ENCODE measurements at places on chromosomes 7 and 10. TPM values are rescaled to one million over a fixed set of nuclear protein-coding genes. Genes with fewer than 3 reads are reported as not detected.

DNA sequence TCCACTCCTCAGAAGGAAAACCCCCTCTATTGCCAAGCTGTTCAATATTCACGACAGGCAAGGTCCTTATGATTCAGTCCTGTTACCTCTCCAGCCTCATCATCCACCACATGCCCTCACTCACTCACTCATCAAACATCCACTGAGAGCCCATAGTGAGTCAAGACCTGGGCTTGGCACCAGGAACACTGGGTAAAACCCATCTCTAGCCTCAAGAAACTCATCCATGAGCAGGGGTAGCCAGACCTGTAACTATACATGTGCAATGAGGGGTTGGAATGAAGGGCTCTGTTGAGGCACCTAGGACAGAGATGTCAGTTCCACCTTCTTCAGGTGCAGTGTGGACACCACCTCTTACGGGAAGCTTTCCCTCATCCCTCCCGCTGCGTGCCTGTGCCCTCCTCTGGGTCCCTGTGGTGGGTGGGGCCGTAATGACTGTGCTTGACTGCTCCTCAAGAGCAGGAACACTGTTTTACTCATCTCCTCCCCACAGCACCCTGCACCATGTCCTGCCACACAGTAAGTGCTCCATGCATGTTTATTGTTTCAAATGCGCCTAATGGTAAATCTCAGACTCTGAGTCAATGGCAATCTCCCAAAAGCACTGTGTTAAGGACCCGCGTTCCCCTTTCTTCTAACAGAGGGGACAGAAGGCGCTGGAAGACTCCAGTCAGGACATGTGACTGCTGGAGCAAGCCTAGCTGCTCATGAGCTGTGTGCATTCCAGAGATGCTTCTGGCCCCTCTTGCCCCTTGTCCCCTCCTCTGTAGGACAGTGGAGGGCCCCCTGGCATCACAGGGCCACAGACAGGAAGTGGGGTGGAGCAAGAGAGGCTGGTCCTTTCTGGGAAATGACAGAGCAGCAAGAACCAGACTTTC, 95.4 kb downstream of the HIPK2 start:
- DNase-seq = peak; percentile 64

DNA sequence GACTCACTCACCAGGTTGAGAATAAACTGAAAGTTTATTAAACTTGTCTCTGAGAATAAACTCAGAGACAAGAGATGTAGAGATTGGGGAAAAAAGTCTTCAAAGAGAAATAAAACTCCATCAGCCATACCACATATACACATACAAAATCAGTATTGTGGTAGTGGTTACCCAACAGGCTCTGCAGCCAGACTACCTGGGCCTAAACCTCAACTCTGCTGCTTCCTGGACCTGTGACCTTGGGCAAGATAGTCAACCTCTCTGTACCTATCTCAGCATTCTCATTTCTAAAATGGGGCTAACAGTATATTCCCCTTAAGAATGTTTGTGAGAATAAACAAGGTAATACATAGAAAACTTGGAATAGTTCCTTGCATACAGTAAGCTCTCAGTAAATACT, 15.3 kb downstream of the TPK1 start:
- no peak for DNase-seq

GRCh38 chr10:112176543-112176942, 7.0 kb downstream of the GPAM start:
- no peak for DNase-seq

GRCh38 chr7:98745722-98746318, 124.0 kb downstream of the TMEM130 start:
- peak; percentile 87 for DNase-seq

- DNase-seq = no peak
These were observed 3.5 kb downstream of the PDLIM1 start for GRCh38 chr10:95287281-95287680.

GRCh38 chr7:129780257-129780973, 168.9 kb downstream of the NRF1 start:
- DNase-seq = peak; percentile 47

DNA sequence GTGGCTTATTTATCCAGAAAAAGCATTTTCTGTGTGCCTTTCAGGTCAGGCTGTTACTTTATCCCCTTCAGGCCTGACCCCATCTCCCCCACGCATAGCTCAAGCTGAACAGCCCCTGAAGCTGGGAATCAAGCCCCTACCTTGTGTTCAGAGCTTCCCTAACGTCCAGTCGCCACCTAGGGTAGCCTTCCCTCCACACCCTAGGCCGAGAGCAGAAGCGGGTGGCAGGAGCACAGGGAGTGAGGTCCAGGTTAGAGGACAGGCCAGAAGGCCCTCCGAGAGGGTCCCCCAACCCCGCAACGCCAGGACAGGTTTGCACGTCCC, 479 bp upstream of the SEMA4G start:
- DNase-seq = no peak

GRCh38 chr7:17021205-17021604, 139.4 kb upstream of the AGR3 start:
- no peak for DNase-seq

GRCh38 chr10:88934900-88935672, 17.5 kb downstream of the ACTA2 start:
- DNase-seq = peak; percentile 85

DNA sequence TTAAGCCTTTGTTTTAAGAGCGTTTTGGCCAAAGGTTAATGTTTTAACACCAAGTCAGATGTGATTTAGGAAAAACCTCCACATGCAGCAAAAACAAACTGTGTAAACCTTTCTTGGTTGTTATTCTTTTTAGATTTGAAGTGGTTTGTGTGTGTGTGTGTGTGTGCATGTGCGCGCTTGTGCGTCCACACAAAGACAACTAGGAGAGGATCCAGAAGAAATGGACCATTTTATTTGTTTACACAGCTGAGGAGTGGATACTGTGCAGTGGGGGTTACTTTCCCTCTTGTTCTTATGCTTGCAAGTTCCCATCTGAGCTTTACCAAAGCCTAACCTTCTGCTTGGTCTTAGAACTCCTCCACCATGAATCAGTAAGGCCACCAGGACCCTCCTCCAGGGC, 20.0 kb downstream of the TCF7L2 start:
- no peak for DNase-seq

GRCh38 chr10:3619241-3619640, 165.8 kb downstream of the KLF6 start:
- no peak for DNase-seq

DNA sequence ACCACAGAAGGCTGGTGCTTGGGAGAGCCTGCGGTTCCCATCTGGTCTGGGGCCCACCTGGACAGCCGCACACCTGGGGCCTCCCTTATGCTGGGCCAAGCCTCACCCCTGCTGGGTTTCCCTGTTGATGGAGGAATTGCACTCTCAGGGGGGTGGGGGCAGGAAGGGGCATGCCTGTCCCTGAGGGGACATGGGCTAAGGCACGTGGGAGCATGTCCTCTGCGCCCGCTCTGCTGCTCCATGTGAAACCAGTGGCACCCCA, 43.4 kb downstream of the OAT start:
- DNase-seq = no peak

DNA sequence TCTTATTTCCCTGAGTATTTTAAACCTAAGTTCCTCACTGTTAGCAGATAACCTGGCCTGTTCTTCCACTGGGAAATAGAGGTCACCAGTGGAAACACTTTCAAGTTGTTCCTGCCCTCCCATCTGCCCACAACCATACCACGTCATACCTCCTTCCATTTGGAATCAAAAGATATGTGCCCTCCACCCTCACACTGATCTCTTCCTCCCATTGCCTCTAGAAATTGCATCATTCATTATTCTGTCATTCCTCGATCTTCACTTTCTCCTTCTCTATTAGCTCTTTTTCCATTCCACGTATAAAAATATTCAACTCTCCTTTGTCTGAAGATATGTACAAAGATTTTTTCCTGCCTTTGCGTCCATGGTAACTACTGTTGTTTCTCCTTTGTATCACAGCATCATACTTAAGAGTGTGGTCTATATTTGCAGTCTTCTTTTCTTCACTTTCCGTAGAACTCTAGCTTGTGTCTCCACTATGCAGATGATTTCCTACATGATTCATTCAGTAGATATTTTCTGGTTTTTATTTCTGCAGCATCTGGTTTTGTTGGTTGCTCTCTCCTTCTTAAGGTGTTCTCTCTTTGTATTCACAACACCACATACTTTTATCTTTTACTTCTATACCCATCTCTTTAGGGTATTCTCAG, 312.3 kb downstream of the REEP3 start:
- peak; percentile 2 for DNase-seq

GRCh38 chr7:134632937-134633540, 13.6 kb upstream of the BPGM start:
- DNase-seq = peak; percentile 54

GRCh38 chr10:131271195-131271880, 40.2 kb downstream of the TCERG1L start:
- no peak for DNase-seq

- no peak for DNase-seq
These were observed 13.7 kb downstream of the RAB19 start for GRCh38 chr7:140417456-140418155.

DNA sequence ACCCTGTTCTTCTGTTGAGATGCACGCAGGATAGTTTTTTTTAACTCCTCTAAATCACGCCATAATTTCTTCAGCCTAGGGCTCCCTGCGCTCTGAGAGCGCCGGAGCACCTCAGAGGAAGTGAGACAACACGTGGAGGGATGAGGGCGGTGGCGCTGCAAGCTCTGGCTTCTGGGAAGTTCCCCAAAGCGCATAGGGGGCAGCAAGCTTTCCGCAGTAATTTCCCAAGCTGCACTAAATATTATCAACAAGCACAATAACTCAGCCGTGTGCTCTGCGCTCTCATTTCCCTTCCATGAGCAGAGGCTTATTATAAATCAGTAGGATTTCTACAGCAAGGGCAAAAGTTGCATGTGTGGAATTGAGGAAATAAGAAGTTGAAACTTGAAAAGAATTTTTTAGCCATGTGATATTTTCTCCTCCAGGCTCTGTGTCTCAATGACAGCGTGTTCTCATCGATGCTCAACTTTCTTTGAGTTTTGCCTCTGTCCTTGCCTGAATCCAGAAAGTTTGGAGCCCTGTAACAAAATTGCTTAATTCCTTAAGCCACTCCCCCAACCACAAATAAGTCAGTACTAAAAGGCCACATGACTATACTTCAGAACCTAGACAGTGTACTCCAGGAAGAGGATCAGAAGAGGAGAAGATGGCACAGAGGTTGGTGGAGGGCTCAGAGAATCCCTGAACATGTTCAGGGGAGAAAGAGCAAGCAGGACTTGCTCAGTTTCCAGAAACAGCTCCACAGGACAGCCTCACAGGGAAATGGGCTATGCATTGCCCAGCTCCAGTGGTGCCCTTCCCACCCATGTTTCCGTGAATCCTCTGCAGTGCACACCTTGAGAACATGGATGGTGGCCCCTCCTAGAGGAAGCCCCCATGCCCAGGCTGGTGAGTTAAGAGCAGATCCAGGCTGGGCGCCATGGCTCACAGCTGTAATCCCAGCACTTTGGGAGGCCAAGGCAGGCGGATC, 221.5 kb upstream of the GHITM start:
- DNase-seq = peak; percentile 13

DNA sequence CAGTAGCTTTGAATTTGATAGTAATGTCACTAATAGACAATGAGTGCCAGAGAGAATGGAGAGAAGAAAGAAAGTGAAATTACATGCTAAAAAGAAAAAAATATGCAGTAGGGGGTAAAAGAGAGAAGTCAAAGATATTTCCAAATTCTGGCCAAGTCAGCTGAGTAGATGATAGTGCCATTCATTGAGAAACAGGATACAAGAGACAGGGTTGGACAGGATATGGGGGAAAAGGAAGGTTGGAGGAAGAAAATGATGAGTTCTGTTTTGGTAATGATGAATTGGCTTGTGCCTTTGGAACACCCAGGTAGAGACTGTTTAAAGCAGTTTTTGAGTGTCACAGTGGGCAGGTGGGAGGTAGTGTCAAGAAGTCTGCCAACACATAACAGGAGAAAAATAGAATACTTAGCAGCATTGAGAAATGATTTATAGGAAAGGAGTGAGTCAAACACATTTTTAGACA, 78.3 kb downstream of the LRRC17 start:
- DNase-seq = no peak

GRCh38 chr7:127792528-127793342, 140.7 kb downstream of the SND1 start:
- no peak for DNase-seq

- DNase-seq = no peak
These were observed 43.2 kb downstream of the DPYSL4 start for GRCh38 chr10:132229834-132230556.

GRCh38 chr10:131843089-131843595, 57.7 kb upstream of the PPP2R2D start:
- no peak for DNase-seq

DNA sequence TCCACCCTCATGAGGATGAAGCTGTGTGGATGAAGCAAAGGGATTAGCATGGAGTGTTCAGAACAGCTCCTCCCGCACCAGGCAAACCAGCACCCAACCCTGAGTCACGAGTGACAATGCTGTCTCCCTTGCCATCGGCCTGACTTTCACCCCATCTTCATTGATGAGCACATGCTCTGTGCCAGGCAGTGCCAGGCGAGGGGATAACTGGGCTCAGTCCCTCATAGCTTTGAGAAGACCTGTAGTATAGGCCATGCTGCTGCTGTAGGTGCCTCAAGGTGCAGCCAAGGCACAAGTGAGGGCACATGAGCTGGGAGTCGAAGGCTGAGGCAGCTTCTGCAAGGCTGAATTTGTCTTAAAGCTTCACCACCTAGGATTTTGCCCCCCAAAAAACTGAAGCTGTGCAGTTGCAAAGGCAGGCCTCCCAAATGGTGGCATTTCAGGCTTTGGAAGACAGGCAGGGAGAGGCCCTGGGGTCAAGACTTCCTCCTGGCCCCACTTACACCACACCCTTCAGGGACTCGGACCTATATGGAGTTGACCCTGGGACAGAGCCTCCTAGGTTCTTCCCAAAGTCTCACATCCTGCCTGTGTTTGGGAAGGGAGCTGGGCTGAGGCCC, 54.2 kb upstream of the GDF10 start:
- DNase-seq = no peak

KAT6B gene
- total RNA-seq = 43.9 TPM

C7orf33 gene
- not detected for total RNA-seq

CYP3A5 gene
- 0.24 TPM for total RNA-seq

ACTL6B gene
- not detected for total RNA-seq

GNB2 gene
- 234 TPM for total RNA-seq

IFIT1B gene
- total RNA-seq = not detected

SPDYE11 gene
- not detected for total RNA-seq

TMEM270 gene
- total RNA-seq = not detected

CFAP43 gene
- 0.36 TPM for total RNA-seq

Measured in cardiac muscle cell (in vitro differentiated cells and primary cell).